ENCODE measurements at places on chromosomes 3 and 15.

DNA sequence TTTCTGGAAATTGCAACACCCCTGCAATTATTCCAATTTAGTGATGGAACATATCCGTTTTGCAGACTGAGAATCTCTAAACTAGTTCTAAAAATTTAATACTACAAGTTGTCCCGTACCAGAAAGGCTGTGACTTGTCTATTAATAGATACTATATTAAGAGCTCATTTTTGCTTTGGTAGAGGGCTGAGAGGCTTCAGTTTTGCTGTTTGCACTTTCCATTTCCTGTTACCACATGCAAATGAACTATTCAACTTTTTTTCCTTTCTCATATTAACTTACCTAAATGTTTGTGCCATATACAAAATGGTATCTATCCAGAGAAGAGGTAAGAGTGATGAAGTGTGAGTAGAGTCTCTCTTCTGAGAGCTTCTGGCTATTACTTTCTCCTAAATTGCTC lies 101.5 kb upstream of the CRBN start:
- DNase-seq = no peak

GRCh38 chr15:56261854-56262509 lies 18.3 kb upstream of the RFX7 start:
- no peak for DNase-seq

GRCh38 chr3:172739462-172739861 lies 11.1 kb upstream of the ECT2 start:
- DNase-seq = no peak

DNA sequence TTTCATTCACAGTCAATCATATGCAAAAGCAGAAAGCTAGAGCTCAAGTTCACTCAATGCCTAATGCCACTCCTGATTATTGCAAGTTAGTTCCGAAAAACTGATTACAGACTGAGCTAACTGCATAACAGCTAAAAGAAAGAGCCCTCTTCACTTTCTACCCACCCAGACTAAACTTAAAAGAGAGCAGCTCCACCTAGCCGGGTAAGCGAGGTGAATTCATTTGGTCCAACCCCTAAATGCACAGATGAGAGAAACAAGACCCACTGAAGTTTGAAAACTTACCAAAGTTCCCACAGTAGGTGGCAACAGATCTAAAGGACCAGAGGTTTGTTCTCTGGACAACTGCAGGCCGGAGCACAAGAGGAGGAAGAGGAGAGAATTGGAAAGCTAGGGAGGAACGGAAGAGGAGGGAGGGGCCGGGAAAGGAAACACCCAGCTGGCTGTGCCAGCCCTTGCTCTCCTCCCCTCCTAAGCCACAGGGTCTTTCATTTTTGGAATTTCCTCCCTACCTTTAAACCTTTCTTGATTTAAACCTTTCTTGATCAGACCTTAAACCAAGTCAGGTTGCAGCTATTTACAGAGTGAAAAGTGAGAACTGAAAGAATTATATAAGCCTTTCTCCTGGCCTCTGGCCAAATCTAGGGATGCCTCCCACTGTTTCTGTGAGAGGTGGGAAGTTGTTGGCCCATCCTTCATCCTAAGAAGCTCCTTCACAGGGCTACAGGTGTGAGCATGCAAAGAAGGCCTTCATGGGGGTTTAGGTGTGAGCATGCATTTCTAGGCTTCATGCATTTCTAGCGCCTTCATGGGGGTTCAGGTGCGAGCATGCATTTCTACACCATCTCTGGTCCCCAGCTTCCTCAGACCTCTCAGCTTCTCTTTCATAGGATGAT lies 114.7 kb upstream of the LMOD3 start:
- no peak for DNase-seq

- DNase-seq = no peak
These were observed 11.5 kb downstream of the POMGNT2 start for GRCh38 chr3:43094381-43094780.

DNA sequence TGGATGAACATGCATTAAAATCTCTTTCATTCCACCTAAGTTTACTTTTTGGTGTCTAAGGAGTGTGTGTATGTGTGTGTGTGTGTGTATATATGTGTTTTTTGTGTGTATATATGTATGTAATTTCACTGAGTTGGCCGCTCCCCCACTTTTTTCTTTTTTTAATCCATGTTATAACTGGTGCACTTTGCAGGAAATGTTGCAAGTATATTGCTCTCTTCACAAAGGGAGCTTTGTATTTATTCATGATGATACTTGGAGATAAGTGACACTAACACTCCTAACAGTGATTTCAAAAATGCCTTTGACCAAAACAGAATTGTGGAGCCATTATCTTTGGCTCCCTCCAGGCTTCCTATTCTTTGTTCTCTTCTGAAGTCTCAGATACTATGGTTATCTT lies 95.8 kb downstream of the FNDC3B start:
- no peak for DNase-seq

- DNase-seq = no peak
These were observed 439.4 kb downstream of the C3orf38 start for GRCh38 chr3:88589138-88589537.

DNA sequence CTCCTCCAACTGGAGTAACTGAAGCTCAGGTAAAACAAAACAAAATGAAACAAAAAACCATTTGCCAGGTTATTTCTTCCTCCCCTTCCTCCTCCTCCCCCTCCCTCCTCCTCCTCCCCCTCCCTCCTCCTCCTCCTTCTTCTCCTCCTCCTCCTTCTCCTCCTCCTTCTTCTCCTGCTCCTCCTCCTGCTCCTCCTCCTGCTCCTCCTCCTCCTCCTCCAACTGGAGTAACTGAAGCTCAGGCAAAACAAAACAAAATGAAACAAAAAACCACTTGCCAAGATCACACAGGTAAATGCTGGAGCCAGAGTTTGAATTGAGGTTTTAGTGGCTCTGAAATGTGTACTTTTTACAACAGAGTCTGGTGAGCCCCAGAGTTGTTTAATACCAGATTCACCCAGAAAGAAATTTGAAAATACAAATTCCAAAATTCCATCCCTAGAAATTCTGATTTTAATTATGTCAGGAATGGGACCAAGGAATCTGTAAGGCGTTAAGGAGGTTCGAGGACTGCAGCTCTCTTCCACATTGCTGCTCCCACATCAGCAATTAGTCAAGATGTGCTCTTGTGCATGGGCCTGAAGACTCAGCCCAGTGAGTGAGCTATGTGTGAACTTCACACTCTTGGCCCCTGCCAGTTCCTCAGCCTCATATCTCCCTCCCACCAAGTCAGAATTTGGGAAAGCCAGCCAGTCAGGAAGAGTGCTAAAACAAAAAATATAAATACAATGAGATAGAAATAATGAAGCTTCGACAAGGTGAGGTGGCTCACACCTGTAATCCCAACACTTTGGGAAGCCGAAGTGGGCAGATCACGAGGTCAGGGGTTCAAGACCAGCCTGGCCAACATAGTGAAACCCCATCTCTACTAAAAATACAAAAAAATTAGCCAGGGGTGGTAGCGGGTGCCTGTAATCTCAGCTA lies 31.6 kb upstream of the ZNF770 start:
- DNase-seq = no peak

DNA sequence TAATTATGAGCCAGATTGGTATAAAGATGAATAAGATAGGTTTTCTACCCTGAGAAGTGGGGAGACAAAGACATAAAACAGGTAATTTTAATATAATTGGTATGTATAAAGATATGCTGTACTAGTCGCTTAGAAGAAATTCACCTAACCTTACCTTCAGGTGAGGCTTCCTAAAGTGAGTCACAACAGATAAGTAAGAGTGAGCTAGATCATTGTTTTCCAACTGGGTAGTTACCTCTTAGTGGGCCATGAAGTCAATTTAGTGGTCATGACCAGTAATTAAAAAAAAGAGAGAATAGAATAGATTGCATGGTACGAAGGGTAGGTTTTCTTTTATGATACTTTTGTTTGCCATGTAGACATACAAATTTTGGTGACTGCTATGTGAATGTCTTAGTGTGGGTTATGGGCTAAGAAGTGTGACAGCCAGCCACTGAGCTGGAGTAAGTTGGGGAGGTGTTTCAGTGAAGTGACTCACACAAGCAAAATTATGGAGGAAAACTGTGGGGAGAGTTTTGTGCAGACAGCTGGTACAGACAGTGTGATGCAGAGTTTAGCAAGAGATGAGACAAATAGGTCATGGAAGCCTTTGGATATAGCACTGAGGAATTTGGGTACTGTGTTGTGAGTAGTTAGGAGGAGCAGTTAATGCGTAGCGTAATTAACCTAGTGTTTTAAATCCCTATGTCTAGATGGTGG lies 8.2 kb downstream of the TRNT1 start:
- DNase-seq = no peak

GRCh38 chr3:58492494-58492905 lies 604 bp downstream of the KCTD6 start:
- DNase-seq = no peak

- no peak for DNase-seq
These were observed 7.2 kb upstream of the DYNC1LI1 start for GRCh38 chr3:32577581-32578556.

DNA sequence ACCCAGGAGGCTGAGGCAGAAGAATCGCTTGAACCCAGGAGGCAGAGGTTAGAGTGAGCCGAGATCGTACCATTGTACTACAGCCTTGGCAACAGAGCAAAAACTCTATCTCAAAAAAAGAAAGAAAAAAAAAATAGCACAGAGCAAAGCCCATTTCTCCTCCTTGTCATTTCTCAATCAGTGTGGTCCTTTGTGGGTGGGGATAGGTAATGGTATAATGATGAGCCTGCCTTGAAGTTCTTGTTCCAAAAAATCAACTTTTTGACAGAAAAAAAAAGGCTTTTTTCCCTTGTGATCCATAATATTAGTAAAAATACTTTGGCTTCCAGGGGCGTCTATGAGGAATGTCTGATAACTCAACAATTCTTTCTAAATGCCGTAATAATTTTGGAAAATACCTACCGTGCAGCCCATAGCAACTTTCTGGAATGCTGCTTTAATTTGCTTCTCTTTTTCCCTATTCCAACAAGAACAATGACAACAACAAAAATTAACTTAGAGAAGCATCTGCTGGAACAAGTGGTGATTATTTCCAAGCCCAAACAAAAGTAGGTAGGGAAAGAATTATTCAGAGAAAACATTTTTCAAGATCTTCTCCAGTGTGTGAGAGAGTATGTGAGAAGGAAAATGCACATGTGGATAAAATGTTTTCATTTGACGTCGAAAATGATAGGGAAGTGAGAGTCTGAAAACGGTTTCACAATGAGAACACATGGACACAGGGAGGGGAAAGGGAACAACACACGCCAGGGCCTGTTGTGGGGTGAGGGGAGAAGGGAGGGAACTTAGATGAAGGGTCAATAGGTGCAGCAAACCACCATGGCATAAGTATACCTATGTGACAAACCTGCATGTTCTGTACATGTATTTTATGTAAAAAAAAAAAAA lies 337.8 kb downstream of the RBMS3 start:
- DNase-seq = no peak

- no peak for DNase-seq
These were observed 15.3 kb downstream of the MRPL47 start for GRCh38 chr3:179589143-179589542.

DNA sequence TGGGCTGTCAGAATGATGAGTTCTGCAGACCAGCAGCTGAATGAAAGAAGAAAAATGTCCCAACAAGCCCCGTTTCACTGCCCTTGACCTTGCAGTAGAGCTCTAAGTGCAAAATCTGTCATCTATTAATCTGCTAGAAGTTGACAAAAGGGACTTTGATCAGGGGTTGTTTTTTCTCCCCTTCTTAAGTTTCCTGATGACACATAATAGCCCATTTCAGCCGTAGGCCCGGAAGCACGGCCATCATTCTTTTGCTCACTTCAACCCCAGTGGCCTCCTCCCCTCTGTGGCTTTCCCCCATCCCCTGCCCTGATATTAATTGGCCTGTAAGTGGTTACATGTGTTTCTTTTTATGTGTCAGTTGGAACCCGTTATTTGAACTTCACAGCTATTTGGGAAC lies 298.9 kb downstream of the RPLP1 start:
- DNase-seq = no peak

DNA sequence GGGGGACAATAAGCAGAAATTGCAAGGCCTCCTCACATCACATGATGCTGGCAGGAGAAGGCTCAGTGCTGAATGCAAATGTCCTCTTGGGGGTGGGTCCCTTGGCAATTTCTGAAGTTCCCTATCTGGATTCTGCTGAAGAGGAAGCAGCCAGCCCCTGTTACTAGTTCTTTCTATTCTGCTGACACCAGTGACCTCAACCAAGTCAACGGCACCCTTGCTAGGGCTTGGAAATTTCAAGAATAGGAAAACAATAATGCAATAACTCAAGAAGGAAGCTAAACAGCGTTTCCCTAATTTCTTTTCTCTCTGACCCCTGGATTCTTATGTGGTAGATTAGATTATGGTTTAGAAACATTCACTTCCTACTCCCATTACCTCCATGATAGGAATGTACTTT lies 46.2 kb upstream of the FOXP1 start:
- no peak for DNase-seq

GRCh38 chr15:82763361-82764116 lies 42.3 kb downstream of the FSD2 start:
- DNase-seq = no peak

DNA sequence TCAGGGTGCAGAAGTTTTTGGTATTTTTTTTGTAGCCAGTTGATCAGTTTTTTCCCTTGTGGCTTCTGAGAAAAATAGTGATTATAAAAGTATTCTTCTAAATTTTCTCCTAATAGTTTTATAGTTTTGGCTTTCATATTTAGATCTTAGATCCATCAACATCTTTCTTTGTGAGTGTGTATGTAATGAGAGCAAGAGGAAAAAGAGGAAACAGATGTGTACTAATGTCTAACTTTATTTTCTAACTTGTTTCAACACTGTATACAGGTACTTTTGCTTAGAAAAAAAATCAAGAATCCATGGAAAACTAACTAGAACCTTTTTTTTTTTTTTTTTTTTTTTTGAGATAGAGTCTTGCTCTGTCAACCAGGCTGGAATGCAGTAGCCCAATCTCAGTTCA lies 53.1 kb downstream of the ARRDC4 start:
- DNase-seq = no peak
